NCI-H2107 (cell line): ENCODE measurements at places on chromosomes 7 and 10.

DNA sequence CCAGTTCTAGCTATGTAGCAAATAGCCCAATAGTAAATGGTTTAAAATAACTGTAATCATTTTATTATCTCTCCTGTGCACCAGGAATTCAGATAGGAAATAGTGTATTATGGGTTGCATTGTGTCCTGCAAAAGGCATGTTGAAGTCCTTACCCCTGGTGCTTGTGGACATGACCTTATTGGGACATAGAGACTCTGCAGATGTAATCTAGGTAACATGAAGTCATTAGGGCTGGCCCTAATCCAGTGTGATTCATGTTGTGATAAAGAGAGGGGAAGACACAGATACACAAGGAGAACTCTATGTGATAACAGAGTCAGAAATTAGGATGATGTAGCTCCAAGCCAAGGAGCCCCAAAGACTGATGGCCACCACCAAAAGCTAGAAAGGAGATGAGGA, 462.8 kb downstream of the GALNT17 start:
- DNase-seq, result no peak

DNA sequence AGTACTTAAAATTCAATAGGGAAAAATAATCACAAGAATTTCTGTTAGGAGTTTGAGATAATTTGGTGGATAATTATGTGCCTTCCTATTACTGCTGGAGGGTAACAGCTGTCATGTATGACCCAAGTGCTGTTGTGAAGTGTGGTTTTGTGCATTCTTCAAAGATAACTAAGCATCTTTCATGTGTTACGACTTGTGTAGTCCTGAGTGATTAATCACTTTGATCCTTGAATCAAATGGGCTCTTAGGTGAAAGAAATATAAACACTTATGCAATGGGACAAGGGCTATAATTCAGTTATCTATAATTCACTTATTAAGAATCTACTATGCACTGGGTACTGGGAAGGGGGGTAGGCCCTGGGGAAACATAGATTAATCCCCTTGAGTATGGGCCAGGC, 89.0 kb downstream of the CH25H start:
- DNase-seq, result no peak

DNA sequence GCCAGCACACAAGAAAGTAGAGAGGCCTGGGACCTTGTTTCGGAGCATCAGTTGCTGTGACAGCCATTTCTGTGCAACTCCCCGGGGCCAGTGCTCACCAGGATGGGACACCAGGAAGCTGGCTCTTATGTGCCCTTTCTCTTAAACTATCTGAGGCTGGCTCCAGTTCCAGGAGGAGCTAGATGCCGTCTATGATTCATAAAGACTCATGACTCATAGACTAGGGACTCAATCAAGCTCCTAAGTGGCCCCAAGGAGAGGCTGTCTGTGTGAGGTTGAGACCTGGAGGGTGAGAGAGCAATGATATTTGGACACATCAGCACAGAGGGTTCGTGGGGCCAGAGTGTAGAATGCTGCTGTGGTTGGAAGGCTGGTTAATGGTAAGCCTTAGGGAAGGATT, 580.1 kb downstream of the CCSER2 start:
- no peak for DNase-seq

DNA sequence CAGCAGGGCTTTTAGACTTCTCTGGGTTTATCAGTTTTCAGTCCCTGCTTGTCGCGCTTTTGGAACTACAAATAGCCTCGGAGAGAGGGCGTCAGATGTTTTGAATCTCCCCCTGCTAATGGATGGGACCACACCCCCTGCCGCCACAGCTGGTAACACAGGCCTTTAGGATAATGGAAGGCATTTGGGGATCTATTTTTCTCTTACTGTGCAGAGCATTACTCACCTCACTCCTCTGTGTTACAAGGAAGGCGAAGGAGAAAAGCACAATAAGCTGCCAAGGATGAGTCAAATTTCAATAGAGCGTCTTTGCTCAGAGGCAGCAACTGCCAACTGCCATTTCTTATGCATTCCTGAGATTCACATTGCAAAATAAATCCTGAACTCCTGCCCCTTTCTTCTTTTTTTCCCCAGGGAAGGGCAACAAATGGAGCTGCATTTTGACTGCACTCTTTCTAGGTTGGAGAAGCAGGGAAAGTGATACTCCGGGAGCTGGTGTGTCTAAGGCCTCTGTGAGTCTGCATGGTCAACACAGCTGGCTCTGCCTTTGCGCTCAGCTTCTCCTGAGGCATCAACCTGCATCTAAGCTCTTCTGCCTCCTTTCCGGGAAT, 31.5 kb upstream of the SMNDC1 start:
- DNase-seq, result no peak

GRCh38 chr10:70528741-70529362, 50.3 kb downstream of the PALD1 start:
- DNase-seq, result no peak

DNA sequence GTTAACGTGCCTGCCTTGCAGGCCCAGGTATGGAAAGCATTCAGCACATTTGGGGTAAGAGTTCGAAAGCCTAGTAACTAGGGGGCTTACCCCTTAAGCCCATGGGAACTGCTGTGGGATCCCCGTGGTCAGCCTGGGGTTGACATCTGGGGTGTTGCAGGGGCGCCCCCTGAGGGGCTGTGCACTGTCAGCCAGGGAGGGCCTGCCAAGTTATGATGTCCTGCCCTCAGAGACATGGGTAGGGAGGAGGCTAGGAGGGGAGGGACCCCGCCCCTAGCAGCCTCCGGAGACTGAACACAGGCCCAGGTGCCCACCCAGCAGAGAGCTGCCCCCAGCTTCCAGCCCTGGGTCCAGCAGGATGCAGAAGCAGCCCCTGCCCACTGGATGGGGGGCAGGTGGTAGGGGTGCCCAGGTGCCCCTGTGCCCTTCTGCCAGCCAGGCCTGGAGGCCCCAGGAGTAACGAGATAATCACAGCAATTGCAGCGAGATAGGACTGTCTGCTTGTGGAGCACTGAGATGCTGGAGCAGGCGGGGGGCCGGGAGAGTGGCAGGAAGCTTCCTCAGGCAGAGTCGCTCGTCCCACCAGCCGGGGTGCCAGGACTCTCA, 153.3 kb downstream of the UBE2H start:
- DNase-seq, result no peak

DNA sequence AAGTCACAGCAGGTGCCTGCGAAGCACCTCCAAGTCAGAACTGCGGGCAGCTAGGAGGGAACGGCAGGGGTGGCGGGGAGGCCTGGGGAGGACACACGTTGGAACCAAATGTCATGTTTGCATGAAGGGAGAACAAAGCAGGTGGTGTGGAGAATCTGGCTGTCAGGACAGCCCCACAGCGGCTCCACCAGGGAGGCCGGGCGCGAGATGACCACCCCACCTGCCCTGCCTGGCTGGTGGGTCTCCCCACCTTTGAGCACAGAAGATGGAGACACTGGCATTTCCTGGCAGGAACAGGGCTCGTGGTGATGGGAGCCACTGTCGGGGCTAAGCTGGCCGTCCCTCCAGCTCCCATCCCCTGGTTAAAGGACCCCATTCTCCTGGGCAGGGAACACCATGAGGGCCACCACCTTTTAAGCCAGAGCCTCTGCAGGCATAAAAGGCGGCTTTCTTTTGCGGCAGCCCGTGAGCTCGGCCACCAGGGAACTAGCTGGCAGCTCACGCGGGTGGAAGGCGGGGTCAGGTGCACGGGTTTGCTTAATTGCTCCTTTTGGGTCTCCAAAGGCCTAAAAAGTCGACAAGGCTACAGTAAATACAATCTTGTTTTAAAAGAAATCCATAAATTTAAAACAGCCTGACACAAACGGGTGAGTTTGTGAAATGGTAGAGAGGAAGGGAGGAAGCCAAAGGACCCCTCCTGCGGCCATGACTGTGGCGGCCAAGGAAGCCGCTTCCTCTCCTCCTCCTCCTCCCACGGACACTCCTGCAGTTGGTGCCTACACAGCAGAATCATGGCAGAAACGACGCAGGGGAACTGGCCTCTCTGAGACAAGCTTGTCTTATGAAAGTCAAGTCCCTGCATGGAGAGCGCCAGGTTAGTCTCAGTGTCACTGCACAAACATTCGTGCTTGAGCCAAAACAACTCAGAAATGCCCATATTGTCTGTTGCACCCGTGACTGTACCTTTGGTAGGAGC, 213.8 kb downstream of the DNAJB6 start:
- no peak for DNase-seq

- no peak for DNase-seq
Measured at GRCh38 chr7:154918266-154918665, 84.7 kb downstream of the PAXIP1 start.

DNA sequence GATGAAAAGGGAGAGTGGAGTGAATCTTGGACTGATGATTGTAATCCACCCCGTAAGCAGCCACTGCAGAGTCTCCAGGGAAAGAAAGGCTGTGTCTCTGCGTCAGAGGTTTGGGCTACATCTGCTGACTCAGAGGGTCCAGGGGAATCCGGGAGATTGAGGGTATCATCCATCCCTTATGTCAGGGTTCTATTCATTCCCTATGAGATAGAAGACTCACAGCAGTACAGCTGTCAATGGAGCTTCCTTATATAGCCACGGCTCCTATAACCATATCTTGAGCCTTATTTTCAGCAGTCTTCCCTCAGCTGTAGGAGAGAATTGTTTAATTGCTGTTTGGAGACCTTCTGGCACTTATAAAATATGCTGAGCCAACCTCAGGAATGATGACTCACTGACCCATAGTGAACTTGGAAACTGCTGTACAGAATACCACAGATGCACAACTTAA, 558.2 kb upstream of the PFKP start:
- DNase-seq, result no peak

DNA sequence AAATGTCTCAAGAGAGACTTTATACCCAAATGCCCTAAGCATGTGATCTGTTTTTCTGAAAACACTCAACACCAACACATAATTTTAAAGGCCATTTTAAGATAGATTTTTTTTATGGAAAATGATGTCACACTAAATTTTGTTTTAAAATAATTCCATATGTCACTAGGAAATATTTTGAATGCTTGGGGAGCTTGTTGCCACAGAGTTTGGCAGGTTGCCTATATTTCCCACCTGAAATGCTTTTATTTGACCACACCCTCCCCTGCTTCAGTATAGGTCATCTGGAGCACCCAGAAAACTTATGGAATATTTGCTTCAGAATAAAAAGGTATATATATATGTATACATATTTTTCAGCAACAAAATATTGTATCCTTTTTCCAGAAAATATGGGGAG, 180.0 kb upstream of the ANK3 start:
- no peak for DNase-seq

DNA sequence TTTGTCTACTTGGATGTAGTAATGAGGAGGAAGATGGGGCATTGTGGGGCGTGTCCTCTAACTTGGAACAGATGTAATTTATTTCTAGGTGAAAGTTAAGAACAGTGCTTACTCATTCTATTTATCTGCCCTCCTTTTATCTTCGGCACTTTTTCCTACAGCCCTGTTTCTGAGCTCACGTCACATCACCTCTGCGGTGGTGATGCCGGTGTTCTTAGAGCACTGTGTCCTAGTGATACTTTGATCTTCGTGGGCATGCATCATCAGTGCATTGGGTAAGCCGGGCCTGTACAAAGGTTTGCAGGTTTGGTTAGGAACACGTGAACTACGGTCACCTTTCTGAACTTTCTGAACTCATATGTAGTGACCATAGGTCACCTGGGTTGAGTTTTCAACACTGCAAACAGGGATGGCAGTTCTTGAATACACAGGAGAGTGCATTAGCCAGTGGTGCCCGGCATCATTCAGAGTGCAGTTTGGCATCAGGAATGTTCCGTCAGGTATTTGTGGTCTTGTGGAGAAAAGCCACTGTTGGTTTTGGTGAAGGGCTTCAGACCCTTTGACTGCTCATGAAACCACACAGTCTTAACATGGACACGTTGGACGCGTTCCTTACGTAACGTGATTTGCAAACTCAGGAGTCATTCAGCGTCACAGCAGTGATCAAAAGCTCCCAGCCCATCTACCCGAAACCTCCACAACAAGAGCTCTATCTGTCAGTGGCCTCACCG, 5.6 kb downstream of the POR start:
- no peak for DNase-seq

DNA sequence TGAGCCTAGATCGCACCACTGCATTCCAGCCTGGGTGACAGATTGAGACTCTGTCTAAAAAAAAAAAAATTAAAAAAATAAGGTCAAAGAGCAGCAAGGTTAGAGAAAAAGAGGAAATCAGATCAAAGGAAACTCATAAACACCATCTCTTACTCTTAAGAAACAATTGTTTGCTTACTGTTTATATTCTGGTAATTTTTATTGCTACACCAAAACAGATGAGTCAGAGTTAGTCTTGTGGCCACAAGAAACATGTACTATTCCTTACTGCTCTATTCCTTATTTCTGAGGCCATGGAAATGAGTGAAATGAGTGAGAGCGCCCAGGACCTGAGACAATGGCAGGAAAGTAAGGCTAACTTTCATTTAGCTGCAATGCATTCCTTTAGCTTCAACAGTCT, 387.3 kb downstream of the HPSE2 start:
- no peak for DNase-seq

- DNase-seq, result no peak
Measured at GRCh38 chr10:97714401-97715258, 1.1 kb downstream of the MARVELD1 start.

- peak; percentile 31 for DNase-seq
Measured at GRCh38 chr7:22559829-22560489, 60.0 kb upstream of the STEAP1B start.

GRCh38 chr7:11760372-11760771, 71.6 kb downstream of the THSD7A start:
- DNase-seq, result peak; percentile 33

DNA sequence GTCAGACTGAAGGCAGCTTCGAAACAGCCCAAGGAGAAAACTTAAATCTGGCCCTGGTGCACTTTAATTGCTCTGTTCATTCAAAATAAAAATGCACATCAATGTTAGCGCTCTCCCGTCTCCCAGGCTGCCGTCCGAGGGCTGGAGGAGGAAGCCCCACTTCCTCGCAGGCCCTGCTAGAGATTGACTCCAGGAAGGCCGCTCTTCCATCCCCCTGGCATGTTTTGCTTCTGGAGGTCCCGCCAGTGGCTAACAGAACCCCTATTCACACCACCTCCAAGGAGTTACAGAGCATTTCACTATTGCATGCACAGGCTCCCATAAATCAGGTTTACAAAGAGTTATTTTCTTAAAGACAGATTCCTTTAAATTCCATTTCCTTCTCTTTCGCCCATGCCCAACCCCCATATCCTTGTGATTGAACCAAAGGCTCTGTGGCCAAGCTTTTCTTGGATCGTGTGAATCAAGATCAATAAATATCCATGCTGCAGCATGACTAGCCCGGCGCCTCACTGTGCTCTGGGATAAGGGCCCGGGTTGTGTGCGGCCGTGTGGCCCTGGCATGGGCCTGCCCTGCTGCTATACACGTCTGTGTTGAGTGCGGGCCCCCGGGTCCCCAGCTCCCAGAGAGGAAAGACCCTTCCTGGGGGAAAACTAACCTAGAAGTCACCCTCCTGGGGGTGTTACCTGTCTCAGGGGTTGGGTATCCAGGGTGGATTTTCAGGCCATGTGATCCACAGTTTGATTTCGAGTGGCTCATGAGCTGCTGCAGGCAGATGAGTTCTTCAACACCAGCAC, 118.7 kb upstream of the GDF10 start:
- DNase-seq, result no peak

GRCh38 chr10:104579136-104579535, 62.0 kb upstream of the SORCS3 start:
- DNase-seq, result no peak

- DNase-seq, result no peak
Measured at GRCh38 chr7:134067164-134067563, 60.0 kb upstream of the LRGUK start.

GRCh38 chr7:99997545-99998137, 17.8 kb upstream of the ZKSCAN1 start:
- DNase-seq, result no peak
